ENCODE measurements at places on chromosomes 4 and X.

DNA sequence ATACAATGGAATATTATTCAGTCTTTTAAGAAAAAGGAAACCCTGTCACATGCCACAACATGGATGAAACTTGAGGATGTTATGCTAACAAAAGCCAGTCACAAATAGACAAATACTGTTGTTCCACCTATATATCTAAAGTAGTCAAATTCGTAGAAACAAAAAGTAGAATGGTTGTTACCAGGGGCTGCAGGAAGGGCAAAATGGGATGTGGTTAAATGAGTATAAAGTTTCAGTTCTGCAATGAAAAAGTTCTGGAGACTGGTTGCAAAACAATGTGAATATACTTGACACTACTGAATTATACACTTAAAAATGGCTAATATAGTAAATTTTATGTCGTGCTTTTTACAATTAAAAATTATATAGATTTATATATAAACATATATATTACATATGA lies 12.2 kb downstream of the SPOCK3 start:
- DNase-seq: peak; percentile 43

GRCh38 chr4:6362896-6363295 lies 93.2 kb downstream of the WFS1 start:
- DNase-seq: peak; percentile 26

DNA sequence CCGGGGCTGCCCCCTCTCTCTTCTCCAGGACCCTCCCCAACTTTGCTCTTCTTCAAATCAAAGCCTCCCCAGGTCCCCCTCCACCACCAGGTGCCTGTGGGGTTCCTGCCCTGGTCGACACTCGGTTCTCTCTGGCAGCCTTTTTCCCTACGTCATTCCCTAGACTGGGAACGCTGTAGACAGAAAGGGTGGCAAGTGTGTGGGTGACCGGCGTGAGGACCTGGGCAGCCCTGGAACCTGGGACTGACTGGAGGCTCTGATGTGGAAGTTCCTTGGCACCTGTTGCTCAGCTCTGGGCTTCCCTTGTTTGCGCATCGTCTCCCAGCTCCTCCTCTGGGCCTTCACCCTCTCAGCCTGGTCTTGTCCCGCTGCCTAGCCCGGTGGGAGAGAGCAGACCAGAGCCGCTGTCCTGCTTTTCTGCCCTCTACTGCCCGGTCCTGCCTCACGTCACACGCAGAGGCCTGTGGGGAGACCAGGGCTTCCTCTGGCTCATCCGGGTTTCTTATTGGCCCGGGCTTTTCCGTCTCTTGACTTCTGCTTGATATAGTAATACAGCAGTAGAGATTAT lies 1.3 kb downstream of the TACC3 start:
- DNase-seq: no peak

- no peak for DNase-seq
These were observed 27.2 kb upstream of the SLC25A4 start for GRCh38 chr4:185115827-185116232.

- DNase-seq: no peak
These were observed 1.2 kb upstream of the IDS start for GRCh38 chrX:149506349-149506748.

- DNase-seq: peak; percentile 44
These were observed 142.1 kb upstream of the FTHL17 start for GRCh38 chrX:31213941-31214340.

DNA sequence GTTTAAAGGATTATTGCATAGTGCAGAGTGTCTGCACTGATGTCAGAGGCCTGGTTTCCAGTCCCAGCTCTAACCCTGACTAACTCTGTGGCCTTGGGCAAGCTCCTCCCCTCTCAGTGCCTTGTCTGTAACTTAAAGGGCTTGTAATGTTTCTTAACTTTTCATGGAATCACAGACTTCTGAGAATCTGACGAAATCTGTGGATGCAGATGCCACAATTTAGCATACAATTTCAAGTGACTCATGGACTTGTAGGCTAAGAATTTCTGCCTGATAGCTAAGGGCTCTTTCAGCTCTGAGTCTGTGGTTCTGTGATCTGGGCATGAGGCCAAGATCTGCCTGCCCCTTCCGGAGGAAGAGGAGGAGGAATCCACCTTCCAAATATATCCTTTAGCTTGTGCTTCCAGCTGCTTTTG lies 236.9 kb downstream of the AR start:
- DNase-seq: no peak

DNA sequence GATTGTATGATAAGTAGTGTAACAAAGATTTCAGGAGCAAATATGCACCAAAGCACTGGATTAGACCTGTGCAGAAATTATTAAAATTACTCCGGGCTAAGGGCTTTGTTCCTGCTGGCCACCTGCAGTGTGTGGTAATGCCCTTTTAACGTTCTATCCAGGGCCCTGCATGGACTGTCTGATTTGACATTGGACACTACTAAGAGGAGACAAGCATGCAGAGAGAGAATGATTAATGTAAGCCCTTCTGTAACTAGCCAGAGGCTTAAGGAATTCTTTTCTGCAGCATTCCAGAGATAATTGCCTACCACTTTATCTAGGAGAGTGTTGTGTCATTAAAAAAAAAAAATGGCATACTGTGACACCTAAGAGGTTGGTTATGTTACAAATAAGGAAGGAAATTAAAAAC lies 117.0 kb downstream of the PCDH7 start:
- no peak for DNase-seq

DNA sequence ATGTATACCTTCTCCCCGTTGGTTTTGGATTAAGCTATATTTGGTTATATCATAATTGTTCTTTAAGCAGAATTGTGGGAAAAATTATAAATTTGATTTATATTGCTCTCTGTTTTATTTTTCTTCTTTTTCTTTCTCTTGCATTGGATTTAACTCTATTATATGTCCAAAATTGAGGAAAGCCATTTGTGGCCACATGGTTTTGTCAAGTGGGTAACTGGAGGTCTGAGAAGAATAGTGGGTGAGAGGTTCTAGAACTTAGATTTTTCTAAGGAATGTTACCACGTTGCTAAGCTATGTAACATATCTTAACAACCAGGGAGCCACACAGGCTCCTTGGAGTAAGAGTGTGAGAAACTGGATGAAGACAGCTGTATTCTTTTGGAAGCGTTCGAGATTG lies at the start of gene C4orf17:
TSS of gene C4orf17 (plus strand) at position 301 of the 400 bp plus-strand sequence. CDS start 2,061 bp downstream, outside the sequence.
- no peak for DNase-seq
